Stimulated activated CD4-positive, alpha-beta T cell treated with anti-CD3 and anti-CD28 coated beads, Interleukin-15, amount 100 ng/mL, for 48 hours (primary cell): ENCODE measurements at places on chromosomes 4 and X.

DNA sequence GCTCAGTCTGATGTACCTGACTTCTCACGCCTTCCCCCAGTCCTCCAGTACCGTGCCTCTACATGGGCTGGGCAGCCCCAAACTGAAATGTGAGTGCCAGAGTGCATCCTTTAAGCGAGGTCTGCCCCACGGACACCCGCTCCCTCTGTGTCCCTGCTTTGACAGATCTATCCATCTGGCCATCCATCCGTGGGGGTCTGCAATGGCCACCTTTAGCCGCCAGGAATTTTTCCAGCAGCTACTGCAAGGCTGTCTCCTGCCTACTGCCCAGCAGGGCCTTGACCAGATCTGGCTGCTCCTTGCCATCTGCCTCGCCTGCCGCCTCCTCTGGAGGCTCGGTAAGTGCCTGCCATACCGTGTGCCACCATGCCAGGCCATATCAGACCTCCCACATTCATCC, 827 bp downstream of the PORCN start:
- DNase-seq: no peak

GRCh38 chrX:19571711-19572110, 56.4 kb upstream of the MAP3K15 start:
- DNase-seq: no peak

DNA sequence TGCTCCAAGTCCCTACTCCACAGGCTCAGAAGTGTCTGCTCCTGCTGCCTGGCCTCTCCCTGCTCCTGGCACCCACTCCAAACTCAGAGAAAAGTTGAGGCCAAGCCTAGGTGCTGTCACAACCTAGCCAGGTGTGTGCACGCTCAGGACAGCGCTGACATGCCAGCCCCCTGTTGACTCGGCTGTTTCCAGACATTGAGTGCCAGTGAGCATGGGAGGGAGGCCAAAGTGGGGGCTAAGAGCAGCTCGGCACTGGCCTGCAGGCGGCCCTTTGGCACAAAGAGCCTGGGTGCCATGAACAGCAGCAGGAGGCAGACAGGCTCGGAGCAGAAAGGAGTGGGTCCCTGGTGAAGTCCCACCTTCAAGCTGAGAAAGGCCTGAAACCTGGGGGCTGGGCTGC, 79.6 kb upstream of the DDX60 start:
- no peak for DNase-seq

GRCh38 chr4:40423735-40424134, 88.6 kb downstream of the CHRNA9 start:
- no peak for DNase-seq

DNA sequence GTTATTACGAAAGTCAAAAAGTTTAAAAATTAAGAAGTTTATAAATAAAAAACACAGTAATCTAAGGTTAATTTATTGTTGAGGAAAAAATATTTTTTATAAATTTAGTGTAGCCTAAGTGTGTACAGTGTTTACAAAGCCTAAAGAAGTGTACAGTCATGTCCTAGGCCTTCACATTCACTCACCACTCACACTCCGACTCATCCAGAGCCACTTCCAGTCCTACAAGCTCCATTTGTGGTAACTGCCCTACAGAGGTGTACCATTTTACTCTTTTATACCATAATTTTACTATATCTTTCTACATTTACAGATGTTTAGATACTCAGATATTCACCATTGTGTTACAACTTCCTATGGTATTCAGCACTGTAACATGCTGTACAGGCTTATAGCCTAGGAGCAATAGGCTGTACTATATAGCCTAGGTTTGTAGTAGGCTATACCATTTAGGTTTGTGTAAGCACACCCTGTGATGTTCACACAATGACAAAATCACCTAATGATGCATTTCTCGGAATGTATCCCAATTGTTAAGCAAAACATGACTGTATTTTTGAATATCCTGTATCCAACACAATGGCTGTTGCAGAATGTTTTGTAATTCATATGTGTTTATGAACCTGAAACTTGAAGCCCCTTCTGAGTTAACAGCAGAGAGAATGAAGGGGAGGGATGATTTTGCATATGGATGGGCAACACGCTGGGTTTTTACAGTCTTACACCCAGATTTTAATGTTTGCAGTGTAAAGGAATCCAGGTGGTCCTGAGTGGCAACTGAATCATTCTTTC, 3.1 kb downstream of the PPBP start:
- no peak for DNase-seq

DNA sequence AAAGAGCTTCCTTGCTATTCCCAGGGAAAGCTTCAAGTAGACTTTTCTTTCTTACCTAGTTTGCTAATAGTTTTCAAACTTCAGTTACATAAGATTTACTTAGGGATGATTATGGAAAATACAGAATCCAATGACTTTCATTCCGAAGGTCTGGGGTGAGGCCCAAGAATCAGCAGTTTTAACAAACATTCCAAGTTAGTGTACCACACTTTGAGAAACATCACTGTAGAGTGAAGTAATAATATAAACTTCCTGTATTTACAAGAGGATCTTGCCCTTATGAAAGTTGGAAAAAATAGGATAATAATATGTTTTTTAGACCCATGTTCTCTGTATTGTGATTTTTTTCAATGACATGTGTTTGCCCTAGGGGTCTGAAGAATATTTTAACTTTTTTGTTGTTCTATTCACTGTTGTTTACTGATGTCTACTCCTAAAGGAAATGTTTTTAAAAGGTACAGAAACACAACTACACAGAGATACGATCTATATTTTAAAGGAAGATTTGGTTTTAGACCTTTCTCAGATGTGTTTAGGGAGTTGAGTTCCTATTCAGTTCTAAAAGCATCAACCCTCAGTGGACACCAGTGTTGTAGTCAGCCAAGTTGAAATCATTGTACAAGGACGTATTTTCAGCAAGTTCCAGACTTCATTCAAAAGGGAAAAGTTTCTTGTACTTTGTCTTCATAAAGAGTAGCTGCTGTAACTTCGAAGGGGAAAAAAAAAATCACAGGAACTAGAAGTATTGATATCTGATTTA, 295.8 kb upstream of the SLC7A11 start:
- DNase-seq: no peak

DNA sequence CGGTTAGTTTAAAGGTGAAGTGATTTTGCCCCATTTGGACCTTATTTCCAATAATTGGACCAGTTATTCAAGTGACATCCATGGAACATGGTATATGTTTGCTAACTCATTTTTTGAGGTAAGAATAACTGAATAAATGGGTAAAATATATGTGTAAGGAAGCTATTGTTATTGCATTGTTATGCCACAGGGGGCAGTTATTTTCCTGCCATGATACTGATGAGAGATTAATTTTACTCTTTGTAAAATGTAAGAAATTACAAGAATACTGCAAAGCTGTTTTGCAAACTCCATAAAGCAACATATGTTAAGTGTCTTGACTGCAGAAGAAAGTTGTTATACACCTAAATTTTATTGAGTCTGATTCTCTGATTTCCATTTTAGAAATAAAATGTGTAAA, 114.0 kb downstream of the IL1RAPL1 start:
- DNase-seq: no peak

GRCh38 chr4:133969202-133969848, 232.3 kb downstream of the PABPC4L start:
- DNase-seq: no peak

DNA sequence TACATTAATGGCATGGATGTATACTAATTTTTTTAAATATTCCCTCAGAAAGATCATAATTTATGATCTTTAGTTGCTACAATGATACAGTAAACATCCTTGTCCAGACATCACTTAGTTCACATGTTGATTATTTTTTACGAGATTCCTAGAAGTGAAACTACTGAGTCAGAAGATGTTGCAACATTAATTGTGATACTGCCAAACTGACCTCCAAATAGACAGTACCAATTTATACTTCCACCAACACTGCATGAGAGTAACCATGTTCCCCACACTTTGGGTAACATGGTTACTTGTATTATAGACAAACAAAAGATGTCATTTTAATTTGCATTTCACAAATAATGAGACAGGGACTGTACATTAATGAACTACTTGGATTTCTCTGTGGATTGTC, 19.6 kb downstream of the RCHY1 start:
- DNase-seq: no peak

GRCh38 chrX:1231850-1232465, 19.5 kb upstream of the CRLF2 start:
- DNase-seq: no peak

DNA sequence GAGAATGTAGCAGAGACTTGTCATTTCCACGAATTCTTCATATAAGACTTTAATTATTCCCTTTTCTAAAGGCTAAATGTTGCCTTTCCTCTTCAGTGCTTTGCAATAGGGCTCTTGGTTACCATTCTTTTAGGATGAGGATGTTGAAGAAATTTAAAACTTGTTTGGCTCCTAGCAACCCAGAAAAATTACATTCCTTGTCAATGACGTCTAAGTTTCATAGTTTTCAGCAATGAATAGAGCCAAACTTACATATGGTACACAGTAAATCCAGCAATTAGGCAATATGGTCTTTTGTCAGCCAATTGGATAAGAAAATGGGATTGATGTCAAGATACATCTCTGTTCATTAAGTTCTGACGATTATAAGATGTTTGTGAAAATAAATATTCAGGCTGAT, 1639.6 kb upstream of the PCDH10 start:
- DNase-seq: no peak

GRCh38 chr4:56410247-56411062, 23.2 kb upstream of the AASDH start:
- no peak for DNase-seq

DNA sequence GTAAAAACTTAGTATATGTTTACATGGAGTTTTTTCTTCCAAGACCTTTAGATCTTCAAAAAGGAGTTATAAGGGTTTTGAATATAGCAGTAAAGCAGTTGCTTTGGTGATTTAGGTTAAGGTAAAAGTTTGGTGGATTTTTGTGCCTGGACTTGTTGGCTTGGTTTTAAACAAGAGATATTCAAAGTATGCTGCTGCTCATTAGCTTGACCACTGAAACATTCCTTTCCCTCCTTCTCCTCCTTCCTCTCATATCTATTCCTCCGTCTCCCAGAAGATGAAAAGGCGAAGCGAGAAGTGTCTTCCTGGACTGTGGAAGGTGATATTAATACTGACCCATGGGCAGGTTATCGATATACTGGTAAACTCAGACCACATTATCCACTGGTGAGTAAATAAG, 38.4 kb downstream of the METAP1 start:
- no peak for DNase-seq

DNA sequence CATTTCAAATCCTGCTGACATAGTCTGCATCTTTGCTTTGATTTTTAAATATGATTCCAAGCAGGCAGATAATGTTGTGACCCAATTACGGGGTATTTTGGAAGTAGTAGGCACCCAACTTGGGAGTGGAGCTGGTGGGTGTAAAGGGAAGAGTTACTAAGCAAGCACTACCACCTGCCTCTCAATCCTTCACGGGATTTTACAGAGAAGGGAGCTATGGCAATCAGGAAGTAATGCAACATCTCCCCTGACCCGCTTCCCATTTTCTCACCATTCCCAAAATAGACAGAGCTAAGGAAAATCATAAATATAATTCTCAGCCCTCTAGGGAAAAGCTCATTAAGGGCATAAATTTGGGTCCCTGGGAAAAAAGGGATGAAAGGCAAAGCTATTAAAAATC, 9.2 kb downstream of the APBB2 start:
- DNase-seq: no peak

DNA sequence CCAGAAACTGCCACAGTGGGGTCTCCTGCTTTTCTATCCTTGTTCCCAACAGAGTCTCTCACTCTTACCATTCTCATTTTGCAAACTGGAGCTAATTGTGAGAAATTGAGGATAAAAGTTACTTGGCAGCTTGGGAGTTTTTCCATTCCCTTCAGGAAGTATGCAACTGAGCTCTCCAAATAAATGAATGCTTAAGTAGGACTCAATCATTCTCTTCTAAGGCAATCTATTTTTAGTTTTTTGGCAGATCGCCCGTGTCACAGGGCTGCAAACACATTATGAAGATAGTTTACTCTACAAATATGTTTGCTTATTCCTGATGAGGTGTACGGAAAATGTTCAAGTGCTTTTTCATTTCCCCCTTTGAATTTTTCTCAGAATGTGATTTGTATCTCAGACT, 5.3 kb downstream of the ASB11 start:
- DNase-seq: no peak

DNA sequence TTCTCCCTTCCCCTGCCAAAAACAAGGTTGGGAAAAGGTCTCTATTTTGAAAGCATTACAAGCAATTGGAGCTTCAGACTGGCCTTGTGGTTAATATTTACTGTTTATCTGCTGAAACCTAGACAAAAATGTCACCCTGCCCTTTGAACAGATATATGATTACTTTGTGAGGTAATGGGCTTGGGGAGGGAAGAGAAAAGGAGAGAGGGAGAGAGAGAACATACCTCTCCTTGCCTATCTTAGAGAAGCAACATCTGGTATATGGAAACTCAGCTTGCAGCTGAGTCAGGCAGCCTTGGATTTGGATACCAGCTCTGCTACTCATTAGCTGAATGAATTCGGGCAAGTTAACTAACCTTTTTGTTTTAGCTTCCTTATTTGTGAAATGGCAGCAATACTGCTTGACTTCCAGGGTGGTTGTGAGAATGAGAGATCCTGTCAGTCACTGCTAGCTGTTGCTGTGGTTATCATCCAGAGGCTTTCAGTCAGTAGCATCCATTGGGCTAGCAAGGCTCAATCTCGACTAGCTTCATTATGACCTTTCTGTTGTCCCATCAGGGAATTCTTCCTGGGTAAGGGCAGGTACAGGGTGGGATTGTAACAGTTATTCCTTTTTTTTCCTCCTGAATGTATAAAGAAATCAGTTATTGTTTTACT, 41.1 kb downstream of the ZFX start:
- DNase-seq: no peak

DNA sequence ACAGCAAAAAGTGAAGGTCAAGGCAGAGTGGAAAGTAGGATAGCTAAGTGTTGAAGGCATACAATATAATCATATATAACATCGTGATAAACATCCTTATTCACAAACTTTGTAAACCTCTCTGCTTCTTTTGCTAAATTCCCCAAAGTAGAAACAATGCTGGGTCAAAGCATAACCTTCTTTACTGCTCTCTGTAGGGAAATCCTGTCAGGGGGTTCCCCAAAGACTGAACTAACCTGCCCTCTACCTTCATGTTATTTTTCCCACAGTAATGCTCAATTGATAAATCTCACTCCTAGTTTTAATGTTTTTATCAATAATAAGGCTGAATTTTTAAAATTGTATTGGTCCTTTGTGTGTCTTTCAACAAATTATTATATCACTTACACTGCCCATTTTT, 55.7 kb downstream of the DCHS2 start:
- no peak for DNase-seq

GRCh38 chrX:9318213-9318612, 146.6 kb upstream of the TBL1X start:
- DNase-seq: no peak

DNA sequence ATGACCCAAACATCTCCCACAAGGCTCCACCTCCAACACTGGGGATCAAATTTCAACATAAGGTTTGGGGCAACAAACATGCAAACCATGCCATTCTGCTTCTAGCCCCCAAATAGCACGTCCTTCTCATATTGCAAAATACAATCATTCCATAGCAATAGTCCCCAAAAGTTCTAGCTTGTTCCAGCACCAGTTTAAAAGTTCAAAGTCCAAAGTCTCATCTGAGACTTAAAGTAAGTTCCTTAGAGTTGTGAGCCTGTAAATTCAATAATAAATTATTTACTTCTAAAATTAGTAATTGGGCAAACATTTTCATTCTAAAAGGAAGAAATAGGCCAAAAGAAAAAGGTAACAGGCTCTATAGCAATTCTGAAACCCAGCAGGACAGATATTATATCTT, 8.9 kb upstream of the TASL start:
- no peak for DNase-seq
